ENCODE measurements at places on chromosomes 5 and 9.

GRCh38 chr5:5298841-5299541 is 123.5 kb upstream of the ICE1 start:
- no peak for DNase-seq

DNA sequence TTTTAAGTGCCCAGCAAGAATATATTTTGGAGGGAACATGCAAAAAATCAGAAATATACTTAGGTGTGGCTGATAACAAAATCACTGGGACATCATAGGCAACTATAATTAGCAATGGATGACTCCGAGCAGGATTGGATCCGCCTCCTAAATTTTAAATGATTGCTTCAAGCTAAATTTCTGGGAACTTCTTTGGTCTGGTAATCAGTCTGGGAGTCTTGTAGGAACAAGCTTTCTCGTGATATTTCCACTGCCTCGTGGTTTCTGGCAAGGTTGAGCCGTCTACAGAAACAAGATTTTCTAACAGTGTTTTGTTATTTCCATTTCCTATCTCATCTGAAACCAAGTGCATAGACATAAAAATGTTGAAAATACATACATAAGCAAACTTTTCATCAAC is 232.6 kb downstream of the BNC2 start:
- no peak for DNase-seq

DNA sequence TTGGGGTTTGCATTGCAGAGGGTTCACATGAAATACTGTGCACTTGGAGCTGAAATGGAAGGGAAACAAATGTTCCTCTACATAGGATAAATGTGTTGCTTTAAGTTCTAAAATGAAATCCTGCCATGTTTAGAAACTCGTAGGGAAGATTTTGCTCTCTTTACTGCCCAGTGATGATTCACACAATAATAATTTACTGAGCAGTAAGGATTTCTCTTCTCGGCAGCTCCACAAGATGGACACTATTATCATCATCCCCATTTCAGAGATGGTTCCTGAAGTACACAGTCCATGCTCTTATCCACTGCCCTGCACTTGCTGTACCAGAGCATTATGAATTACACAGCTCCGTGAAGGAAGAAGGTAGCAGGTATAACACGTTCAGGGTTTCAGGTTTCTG is 4.1 kb downstream of the HACD4 start:
- no peak for DNase-seq

- DNase-seq = no peak
Measured at GRCh38 chr5:31962351-31962751, 211.8 kb downstream of the GOLPH3 start.

DNA sequence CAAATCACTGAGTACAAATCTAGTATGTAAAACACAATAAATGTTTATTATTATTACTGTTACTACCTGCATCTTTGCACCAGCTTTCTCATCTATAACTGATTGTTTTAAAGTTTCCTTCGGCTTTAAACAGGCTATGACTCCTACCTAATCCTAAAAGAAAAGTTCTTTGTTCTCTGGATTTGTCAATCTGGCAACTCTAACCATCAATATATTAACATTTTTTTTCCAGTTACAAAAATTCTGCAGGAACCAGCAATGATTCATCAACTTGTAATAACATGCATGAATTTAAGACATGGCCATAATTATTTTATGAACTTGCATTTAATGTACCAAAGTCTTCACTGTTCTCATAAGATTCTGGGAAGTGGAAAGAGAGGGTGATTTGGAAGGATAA is 228.5 kb downstream of the PIK3R1 start:
- DNase-seq = no peak

DNA sequence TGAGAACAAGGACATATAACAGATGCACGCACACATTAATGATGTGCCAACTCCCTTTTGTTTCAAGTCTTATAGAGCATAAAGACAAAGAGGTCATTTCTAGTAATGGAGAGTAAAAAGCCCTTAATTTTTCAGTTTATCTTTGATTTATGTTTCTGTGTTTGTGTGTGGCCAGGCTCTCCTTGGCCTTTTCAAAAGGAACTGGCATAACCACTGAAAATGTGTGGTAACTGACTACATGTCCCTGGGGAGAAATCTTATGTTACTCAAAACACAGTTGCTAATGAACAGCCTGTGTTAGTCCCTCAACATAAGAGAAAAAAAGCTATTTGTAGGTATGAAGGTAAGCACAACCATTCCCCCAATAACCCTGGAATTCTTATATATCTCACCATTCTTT is 47.6 kb upstream of the SHOC1 start:
- DNase-seq = no peak

DNA sequence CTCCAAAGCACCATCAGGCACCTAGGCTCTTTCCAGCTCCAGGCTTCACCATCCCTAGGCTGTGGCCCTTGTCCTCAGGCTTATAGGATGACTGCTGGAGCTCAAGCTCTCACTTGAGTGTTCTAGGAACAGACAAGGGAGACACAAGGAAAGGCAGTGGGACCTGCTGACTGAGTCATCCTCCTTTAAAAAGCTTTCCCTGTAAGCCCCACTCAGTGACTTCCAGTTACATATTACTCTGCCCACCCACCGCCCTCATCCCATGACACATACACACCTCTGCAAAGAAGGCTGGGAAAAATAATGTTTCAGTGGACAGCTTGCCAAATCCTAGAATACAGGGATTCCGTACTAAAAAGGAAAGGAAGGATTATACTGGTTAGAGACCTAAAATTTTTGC is 154.2 kb upstream of the ZNF366 start:
- DNase-seq = no peak

DNA sequence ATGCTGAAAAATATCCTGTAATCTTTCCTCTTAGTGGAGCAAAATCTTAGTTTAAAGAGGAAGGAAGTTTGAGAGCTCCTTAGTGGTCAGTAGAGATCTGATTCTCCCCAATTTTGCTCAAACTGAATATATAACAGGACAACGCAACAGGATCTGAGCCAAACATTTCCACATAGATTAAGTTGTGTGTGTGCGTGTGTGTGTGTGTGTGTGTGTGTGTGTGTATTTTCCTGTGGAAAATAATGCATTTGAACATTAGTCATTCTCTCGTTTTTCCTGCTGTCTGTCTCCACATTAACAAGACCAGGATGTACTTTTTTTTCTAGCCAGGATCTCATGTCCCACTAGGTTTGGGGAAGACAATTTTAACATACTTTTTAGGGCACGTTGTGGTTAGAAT is 312.1 kb upstream of the CDH18 start:
- no peak for DNase-seq

DNA sequence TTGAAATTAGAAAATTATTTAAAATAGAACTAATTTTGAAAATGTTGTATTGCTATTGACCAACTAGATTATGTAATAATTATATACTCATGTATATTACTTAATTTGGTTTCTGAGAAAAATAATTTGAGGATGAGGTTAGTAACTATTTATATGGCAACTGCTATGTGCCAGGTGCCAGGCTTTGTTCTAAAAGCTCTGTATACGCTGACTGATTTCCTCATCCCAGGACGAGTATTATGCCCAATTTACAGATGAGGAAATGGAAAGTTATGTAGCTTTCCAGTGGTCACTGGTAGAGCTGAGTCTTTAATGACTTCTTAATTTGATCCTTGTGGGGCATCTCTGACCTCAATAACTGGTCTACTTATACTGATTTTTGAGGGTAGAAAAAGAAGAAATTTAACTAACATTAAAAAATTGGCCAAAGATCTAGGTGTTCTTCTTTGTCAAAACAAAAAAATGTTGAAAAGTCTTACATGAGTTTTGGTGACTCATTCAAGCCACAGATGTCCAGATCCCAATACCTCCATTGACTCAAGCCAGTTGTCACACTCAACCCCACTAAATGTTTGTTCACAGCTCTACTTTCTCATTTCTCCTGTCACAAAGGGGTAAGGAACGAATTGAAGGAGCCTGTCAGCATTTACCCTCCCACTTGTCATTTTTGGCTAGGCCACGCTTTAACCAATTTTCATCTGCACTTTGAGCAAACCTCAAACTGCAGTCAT is 228.1 kb upstream of the MEF2C start:
- no peak for DNase-seq

DNA sequence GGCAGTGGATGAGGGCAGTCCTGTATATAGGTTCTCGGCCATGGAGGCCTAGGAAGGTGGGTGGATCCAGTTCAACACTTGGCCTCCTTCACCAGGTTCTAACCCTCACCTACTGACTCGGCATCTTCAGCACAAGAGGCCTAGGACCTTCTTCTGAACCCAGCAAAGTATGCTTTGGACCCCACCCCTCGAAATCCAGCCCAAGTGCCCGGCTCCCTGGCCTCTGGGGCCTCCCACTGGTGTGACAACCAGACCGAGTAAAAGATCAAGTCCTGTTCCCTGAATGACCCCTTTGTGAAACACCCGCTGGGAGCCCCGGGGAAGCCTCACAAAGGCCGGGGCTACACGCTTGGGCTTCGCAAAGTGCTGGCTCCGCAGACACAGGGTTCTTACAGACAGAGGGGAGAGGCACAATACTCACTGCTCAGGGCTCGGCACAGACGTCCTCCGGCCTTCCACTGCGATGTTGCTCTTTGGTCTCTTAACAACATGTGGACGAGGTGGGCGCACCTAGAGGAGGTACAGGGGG is 47.0 kb downstream of the CRB2 start:
- DNase-seq = no peak

DNA sequence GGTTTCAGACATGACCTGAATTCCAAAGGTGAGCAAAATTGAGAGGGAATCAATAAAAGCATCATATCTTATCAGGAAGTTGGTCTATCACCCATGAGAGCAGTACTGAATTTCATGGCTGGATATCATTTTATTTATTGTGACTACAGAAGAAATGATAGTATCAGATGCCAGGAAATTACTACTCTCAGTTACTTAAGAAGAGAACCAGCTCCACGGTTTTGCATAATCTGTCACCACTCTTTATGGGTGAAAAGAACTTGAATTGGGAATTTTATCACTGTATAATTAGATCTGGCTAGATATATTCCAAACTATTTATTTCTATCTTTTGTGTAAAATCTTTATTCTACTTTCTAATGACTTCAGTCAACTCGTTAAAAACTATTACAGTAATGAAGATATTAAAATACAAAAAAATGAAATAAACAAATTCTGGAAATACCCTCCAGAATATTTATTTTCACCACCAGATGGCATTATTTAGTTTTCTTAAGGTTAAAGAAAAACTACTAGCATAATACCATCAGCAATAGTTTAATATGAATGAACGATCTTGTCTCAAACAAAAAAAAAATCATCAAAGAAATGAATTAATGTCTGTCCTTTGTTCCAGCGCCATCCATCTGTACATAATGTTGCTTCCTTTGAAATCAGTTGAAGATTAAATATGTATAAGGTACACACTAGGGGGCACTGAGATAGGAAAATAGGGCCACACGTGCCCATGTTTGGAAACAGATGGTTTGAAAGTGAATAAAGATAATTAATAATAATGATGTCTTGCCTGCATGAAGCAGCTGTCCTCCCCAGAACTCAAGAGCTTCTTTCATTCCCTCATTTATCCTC is 84.7 kb upstream of the SLCO6A1 start:
- DNase-seq = no peak

DNA sequence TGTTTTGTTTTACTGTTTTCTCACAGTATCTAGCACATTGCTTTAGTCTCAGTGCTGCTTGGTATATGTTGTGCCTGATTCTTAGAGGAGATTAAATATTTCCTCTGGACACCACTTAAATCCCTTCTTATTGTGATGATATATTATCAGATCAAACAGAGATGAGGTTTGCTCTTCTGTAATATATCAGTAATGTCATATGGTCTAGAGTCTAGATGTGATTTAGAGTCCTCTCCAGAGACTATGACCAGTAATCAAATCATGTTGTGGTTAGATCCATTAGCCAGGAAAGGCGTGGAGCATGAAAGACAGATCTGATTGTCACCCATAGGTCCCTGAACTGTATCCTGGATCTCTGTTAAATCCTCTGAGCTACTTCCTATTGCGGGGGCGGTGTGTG is 24.4 kb downstream of the CAMK4 start:
- no peak for DNase-seq

- DNase-seq = no peak
Measured at GRCh38 chr9:121302786-121303185, 34.8 kb downstream of the GSN start.

DNA sequence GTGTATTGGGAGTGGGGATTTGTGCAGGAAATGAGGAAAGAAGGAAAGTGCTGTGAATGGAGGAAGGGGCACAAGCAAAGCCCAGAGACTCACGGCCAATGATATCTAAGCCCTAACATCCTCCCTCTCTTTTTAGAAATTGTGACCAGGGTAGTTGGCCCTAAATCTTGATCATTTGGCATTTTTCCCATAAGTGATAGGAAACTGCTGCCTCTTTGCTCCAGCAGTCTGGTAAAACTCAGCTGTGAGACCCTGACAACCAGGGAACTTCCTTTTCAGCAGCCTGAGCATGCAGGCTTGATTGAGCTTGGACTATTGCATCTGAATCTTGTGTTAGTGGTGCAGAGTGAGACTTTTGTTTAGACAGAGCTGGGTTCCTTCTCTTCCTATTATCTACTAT is 9.6 kb upstream of the ADRB2 start:
- DNase-seq = no peak

GRCh38 chr5:53302529-53302928 is 177.9 kb upstream of the FST start:
- no peak for DNase-seq

GRCh38 chr5:43561356-43561755 is 4.5 kb upstream of the PAIP1 start:
- DNase-seq = no peak

- peak; percentile 11 for DNase-seq
Measured at GRCh38 chr5:152549709-152550108, 144.6 kb upstream of the NMUR2 start.

DNA sequence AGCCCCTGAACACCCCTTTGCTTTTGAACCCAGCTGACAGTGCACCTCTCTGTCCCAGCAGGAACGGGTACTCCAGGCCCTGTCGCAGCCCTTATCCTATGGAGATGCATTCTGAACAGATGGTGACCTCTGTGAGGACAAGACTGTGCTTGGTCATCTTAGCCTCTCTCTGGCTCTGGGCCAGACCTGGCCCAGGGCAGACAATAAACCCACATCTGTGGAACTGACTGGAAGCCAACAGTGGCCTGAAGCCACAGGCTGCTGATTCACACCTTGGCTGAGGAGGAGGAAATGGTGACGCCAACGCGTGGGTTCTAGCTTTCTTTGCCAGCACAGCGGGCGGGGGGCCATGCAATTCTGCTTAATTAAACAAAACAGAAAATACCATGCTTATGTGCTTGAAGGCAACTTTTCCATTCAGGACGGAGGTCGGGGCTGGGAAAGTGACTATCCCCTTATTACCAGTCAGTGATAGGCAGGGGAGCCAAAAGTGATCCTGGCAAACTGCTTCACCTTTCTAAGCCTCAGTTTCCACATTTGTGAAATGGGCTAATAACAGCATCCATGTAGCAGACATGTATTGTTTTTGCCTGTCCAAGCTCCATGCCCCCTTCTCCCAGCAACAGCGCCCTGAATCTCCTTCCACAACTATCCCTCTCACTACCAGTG is 10.8 kb downstream of the SH3PXD2B start:
- DNase-seq = no peak

- DNase-seq = no peak
Measured at GRCh38 chr9:38682713-38683112, 37.2 kb downstream of the FAM240B start.

GRCh38 chr5:36666274-36666673 is 59.9 kb downstream of the SLC1A3 start:
- no peak for DNase-seq

Data from GM06990 (cell line).